ENCODE measurements at places on chromosomes 2 and 18. TPM values are rescaled to one million over a fixed set of nuclear protein-coding genes. Genes with fewer than 3 reads are reported as not detected.

Gene C2orf74
- total RNA-seq = 22.1 TPM

Gene RAX
- total RNA-seq = 0.40 TPM

Gene PAX3
- total RNA-seq = not detected

Gene PMS1
- 23.8 TPM for total RNA-seq

Gene CRYBA2
- not detected for total RNA-seq

Gene ACVR1C
- total RNA-seq = 0.09 TPM

Gene AKAIN1
- not detected for total RNA-seq

Gene RFTN2
- total RNA-seq = 17.5 TPM

Gene GPR75
- 8.3 TPM for total RNA-seq

Gene FAM237A
- not detected for total RNA-seq

Gene CRYGD
- total RNA-seq = not detected

Gene NT5DC4
- not detected for total RNA-seq

DNA sequence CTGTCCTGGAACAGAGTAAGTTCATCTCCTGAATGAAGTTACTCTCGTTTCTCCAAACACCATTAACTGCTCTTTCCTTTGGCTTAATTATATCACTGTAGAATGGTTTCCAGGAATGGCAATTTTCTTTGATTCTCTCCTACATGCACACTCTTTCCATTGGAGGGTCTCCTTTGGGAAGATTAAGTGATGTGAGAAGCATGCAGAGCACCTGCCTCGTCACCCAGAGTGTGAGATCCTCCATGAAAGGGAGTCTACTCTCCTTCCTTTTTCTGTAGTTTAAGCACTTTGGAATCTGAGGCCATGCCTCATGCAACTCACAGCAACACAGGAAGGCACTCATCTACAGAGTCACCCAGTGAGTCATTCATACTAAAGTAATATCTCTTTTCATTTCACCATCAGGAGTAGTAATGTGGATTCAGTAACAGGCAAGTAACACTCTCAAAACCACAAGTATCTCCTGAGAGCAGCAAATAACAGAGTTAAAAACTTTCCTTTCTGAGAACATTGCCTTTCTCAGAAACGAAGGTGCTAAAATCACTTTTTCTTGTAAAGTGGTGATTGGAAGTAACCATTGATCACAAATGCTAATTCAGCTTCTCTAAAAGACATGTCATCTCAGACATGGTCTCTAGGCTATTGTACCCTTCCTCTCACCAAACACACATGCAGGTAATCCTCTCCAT, 52.8 kb upstream of the IL1RL1 start:
- no peak for DNase-seq

GRCh38 chr2:30454571-30454970, 7.5 kb downstream of the LCLAT1 start:
- no peak for DNase-seq

DNA sequence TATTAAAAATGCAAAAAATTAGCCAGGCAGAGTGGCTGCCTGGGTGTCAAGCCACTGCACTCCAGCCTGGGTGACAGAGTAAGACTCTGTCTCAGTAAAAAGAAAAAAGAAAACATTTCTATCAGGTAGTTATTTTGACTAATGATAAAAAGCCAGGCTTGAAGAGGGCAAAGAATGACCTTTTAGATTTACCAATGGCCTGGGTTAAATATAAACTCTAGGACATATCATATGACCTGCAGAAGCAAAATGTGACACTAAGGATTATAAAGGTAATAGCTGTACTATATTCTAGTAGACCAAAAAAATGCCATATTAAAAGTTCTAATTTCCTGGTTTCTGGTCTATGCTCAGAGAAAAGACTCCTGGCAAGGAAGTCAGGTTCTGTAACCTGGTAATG, 16.1 kb upstream of the STAMBP start:
- no peak for DNase-seq

DNA sequence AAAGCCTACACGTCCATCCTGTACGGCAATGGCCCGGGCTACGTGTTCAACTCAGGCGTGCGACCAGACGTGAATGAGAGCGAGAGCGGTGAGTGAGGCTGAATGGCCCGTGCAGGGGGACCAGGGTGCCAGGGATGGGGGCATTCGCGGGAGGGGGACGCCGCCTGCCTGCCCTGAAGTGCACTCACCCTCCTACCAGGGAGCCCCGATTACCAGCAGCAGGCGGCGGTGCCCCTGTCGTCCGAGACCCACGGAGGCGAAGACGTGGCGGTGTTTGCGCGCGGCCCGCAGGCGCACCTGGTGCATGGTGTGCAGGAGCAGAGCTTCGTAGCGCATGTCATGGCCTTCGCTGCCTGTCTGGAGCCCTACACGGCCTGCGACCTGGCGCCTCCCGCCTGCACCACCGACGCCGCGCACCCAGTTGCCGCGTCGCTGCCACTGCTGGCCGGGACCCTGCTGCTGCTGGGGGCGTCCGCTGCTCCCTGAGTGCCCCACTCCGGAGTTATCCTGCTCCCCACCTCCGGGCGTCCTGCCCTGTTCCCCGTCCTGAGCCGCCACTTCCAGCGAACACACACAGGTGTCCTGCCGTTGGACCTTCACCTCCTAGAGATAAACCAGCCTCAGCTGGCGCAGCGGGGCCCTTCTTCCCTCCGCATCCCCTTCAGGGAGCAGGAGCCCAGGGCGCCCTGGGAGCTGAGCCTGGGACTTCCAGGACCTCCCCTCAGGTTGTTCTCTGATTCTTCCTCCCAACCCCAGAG, 2.9 kb downstream of the ALPI start:
- DNase-seq = no peak

DNA sequence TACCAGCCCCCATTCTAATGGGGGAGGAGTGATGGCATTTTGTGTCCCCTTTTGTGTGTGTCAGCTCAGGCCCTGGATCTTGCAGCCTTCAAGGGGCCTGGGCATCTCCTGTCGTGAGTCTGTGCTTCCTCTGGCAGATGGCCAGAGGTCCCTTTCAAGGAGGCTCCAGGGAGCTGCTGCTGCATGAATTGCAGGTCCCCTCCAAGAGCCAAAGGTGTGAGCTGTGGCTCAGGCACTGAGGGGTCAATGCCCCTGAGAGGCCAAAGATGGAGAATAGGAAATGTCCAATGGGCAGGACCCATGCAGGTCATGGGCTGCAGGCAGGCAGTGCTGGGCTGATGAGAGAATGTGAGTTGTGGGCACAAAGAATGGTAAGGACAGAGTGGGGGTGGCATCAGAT, 10.4 kb downstream of the MAB21L4 start:
- DNase-seq = no peak

GRCh38 chr2:10447895-10448575, at the start of gene ODC1:
Gene ODC1, minus strand, starts transcription at chr2:10448327. Its CDS starts 3,295 bp downstream, at chr2:10445032.
- peak; percentile 92 for DNase-seq

- DNase-seq = no peak
Observed at GRCh38 chr2:231917280-231918066, 8.7 kb downstream of the NPPC start.

DNA sequence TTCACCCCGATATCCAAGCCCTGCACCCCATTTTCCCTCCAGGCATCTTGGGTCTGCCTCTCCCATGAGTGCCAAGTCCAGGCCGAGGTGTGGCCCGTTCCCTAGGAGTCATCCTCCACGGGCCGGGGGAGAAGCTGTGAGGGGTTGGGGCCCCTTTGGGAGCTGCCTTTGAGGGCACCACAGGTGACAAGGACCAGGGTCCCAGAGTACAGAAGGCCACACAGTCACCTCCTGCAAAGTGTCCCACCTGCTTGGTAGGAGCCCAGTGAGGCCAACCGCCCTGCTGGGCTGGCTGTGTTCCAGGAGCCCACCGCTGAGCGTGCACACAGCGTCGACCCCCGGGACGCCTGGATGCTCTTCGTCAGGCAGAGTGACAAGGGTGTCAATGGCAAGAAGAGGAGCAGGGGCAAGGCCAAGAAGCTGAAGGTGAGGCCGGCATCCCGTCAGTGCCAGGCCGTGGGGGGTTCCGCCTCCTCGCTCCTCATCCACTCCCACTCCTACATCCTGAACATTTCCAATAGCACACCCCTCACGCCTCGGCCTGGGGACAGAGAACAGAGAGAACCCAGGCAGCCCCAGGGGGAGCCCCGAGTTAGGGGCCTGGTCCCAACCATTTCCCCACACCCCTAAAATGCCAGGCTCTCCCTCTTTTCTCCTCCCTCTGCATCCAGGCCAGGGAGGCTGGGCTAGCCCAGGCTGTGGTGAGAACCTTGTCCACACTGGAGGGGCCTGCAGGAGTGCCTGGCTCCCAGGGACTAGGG, 2.7 kb downstream of the ERFE start:
- DNase-seq = no peak

- no peak for DNase-seq
Observed at GRCh38 chr2:35160871-35161270, 1194.7 kb upstream of the CRIM1 start.

DNA sequence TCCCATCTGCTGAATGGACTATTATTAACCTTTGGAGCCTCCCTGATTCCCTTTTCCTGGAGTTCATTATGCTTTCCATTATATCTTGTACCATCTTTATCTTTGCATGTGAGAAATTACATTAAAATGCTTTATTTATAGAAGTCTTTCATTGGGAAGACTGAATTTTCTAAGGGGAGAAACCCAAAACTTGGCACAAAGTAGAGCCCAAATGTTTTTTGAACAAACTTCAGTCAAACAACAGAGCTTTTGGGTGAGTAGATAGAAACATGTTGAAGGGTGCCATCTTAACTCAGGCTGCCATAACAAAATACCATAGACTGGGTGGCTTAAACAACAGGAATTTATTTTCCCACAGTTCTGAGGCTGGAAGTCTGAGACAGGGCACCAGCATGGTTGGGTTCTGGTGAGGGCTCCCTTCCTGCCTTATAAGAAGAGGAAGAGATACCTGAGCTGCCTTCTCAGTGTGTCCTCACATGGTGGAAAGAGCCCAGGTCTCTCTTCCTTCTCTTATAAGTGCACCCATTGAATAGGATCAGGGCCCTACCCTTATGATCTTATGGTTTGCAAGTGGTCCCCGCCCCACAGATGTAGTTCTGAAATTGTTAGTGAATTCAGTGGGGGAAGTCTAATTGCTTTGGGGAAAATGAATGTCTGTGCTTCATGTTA, 19.2 kb downstream of the RALB start:
- DNase-seq = no peak

DNA sequence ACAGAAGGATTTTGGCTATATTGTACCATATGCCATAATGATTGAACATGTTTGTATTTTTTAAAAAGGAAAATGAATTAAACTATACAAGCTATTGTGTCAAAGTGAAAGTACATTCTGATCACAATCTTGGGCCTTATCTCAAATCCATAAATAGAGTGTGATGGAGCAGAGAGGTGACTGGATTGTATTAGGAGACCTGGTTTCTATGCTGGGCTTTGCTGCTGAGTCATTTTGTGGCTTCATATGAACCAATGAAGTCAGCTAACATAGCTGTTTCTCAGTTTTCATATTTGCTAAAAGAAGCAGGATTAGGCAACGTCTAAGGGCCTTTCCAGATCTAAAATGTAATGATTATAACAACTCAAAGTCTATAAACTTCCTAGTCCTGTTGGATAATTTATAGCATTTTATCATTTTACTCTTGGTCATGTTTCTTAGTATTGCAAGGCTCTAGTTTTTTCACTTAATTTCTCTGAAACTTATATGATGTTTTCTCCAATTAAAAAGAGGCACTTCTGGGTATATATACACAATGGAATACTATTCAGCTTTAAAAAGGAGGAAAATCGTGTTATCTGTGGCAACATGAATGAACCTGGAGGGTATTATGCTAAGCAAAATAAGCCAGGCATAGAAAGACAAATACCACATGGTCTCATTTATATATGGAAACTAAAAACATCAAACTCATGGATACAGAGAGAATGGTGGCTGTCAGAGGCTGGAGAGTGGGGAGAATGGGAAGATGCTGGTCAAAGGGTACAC, 112.3 kb downstream of the MEP1B start:
- DNase-seq = no peak

- no peak for DNase-seq
Observed at GRCh38 chr2:120820953-120821279, 85.2 kb downstream of the GLI2 start.

DNA sequence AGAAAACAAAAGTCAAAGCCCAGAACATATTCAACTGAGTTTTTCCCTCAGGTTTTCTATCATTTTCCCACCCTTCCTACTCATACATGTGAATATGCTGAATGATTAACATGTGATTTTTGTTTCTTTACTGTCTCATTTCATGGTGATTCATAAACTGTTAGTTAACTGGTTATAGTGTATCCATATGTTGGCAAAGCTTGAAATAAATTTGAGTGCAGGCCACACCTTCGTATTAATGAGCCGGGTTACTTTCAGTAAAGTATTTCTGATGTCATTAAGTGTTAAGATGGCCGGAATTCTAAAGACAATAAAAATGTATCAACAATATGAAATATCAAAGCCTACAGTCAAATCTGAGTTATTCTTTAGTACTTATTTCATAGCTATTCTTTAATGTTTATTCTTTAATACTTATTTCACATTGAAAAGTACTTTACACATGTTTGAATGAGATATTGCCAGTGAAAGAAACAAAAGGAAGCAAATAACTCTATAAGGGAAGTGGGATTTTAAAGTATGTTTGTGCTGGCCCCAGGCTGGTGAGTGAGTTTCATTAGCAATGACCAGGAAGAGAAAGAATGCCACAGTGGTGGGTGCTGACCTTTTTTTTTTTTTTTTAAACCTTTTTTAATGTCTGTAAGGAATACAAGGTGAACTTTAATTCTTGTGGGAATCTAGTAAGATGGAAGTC, 178.6 kb downstream of the NEDD4L start:
- no peak for DNase-seq

- no peak for DNase-seq
Observed at GRCh38 chr2:34719206-34719605, 1120.1 kb upstream of the FAM98A start.

DNA sequence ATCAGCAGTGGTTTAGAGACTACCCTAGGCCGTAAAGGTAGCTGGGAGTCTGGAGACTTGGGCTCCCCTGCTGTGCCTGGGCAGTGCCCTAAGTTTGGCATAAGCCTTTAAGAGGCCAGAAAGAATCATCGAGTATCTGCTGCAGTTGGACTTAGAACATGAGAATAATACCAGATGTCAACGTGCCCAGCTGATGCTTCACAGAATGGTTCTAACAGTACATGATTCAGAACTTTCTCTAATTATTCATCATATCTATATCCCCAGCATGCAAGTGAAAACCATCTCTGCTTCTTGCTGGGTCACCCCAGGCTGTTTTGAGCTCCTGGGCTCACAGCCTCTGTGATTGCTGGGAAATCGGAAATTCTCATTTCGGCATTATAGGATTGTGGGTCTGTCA, 118.1 kb downstream of the NCK2 start:
- DNase-seq = no peak

- DNase-seq = no peak
Observed at GRCh38 chr2:196959734-196960338, 33.3 kb upstream of the PGAP1 start.

DNA sequence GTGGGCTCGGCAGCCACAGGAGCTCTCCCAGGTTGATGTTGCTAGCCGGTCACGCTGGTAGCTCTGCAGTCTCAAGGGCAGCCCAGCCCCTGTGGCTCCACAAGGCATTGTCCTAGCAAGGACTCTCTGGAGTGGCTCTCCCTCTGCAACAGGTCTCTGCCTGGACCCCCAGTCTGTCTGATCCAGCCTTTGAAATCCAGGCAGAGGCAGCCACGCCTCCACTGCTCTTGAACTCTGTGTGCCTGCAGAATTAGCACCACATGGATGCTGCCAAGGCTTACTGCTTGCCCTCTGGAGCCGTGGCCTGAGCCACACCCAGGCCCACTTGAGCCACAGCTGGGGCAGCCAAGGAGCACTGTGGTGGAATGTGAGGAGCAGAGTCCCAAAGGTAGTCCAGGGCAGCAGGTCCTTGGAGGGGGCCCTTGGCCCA, 43.0 kb upstream of the FAHD2A start:
- DNase-seq = no peak

- no peak for DNase-seq
Observed at GRCh38 chr2:135555311-135555710, 24.0 kb downstream of the R3HDM1 start.

GRCh38 chr2:238568455-238569440, 142.0 kb downstream of the ASB1 start:
- no peak for DNase-seq

GRCh38 chr2:152549423-152549822, 167.8 kb downstream of the PRPF40A start:
- DNase-seq = no peak

Measured in prostate gland (tissue), 2 donors.